ENCODE measurements at places on chromosomes 1 and 21.

GRCh38 chr1:57423135-57423655 lies 665 bp downstream of the DAB1 start:
- no peak for DNase-seq

DNA sequence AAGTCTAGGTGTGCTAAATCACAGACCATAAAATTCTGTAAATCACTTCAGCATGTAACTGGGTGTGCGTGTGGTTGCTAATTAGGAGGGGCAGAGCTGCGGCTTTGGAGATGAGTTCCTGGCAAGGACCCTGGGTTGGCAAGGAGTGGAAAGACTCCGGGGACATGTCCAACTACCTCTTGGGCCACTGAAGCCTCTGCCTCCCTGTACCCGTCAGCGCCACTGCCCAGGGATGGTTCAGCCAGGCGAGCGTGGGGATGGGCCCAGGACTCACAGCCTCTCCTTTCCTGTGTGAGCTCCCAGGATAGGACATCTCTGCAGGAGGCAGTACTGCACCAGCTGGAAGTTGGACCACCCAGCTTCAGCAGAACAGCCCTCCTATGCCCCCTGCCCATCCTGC lies 386.4 kb upstream of the VAMP3 start:
- DNase-seq, result no peak

GRCh38 chr1:246618240-246618808 lies 52.1 kb downstream of the CNST start:
- DNase-seq, result no peak

DNA sequence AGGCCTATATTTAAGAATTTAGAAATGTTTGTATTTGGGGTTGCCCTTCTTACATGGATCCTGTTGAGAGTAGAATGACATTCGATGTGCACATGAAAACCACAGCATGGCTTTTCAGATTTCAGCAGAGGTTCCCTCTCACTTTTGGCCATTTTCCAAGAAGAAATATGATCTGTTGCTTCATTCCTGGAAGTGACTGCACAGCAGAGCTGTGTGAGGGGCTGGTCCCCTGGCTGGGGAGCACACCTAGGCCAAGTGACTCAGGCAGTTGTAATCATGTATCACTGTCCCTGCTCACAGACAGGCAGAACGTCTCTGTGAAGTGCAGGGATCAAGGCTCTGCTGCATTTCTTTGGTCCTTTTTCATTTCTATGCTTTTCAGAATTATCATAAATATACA lies 32.3 kb downstream of the AGT start:
- DNase-seq, result no peak

DNA sequence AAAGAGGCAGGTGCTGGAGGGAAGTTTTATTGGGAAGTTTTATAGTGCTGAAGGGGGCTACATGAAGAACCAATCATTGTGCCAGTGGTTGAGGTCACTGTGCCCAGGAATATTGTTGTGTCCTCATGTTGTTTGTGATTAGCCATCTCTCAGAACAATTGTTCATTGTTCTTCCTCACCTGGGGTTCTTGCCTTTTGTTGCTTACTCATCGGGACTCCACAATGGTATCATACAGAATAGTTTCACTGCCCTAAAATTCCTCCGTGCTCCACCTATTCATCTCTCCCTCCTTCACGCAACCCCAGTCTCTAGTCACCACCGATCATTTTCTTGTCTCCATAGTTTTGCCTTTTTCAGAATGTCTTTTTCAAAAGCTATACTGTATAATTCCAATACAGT lies 38.9 kb upstream of the CDC14A start:
- DNase-seq, result no peak

GRCh38 chr1:8076176-8076575 lies 50.1 kb upstream of the ERRFI1 start:
- DNase-seq, result no peak

DNA sequence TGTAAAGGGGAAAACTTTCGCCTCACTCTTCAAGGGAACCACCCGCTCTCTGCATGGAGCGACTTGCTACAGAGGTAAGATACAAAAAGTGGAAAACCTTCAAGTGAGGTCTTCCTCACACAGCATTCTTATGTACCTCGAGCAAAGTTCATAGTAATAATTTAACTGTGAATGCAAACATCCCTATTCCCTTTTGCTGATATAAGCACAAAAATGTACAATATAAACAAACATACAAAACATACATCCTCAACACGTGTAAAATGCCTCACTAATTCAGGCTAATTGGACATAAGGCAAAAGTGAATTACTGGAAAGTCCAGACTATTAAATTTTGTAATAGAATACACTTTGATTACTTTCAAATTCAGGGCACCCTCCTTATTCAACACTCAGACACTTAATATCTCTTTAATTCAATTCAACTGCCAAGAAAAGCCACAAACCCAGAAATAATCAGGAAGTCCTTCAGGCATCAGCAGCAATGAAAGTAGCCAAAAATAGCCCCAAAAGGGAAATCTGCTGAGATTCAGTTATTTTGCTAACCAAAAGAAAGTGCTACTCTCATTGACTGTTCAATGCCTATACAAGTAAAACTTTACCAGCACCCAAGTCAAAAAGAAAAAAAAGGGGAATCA lies 15.2 kb upstream of the LMX1A start:
- DNase-seq, result no peak

DNA sequence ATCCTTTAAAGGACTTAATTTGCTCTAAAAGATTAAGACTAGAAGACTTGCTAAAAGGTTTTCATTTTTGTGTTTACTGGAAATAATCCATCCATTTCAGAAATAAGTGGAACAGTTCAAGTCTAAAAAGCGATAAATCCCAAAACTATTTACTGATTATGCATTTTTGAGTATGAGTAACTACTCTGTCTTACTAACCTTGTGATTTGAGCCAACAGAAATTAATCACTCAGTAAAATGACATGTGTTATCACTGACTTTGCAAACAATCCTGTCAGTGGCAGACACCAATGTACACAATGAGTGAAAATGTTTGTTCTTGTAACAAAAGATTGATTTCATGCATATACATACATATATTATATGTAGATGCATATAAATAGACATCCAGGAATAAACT lies 218.0 kb downstream of the DENND1B start:
- no peak for DNase-seq

DNA sequence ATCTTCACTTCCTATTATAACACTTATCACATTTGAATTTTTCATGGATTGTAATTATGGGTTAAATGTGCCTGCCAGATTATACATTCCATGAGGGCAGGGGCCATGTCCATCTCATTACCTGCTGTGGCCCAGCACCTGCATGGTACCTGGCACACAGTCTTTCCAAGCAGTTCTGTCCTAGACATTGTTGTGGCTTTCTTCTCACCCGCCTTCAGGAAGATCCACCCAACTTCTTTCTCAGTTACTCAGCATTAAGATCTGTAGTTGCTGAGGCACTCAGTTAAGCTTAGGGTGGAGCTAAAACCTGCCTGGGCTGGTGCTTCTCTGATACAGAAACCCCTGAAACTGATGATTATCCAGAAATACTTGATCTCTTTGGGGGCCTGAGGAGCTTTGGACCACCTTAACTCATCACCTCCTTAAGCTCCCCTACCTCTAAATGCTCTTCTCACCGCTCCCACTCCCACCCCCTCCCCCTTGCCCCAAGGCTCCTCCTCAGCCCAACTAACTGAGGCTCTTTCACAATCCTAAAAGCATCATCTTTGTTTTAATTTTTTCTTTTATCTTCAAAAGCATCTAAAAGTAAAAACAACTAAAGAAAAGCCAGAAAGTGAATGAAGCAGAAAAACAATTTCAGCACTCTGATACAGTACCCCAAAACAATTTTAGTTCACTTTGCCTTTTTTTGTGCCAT lies 190.6 kb downstream of the FGGY start:
- DNase-seq, result no peak

DNA sequence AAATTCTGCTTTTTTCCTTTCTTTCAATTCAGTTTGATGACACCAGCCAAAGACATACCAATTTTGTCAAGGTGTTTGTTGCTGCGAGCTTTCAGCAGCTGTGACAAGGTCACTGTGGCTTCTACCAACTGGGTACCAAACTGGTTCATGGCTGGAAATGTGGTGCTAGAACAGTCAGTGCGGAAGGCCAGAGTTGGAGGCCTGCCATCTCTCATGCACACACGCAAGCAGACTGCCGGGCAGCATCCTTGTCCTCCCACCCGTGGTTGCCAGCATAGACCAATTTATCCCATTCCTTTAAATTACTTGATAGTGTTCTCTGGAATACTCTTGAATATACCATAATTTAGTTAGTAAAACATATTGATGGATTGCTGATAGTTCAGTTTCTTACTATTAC lies 79.9 kb upstream of the GPR52 start:
- no peak for DNase-seq

DNA sequence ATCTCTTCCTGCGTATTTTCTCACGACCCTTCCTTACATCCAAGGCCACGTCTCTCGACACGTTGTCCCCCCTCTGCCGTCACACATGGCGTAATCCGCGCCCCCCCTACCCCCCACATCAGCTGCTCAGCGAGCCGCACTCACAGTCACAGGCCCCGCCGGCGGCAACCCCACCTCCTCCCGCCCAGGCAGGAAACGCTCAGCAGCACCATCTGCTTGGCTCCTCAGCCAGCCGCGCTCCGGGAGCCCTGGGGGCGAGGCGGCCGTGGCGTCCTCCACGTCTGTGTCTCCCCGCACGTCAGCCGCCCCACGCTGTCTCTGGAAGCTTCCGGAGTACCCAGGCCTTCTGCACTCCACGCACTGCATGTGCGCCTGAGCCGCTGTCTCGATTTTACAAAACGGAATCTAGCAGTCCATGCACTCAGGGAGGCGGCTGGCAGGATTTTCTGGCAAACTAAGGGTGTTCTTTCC lies 64.6 kb downstream of the SIK1 start:
- DNase-seq, result peak; percentile 83

DNA sequence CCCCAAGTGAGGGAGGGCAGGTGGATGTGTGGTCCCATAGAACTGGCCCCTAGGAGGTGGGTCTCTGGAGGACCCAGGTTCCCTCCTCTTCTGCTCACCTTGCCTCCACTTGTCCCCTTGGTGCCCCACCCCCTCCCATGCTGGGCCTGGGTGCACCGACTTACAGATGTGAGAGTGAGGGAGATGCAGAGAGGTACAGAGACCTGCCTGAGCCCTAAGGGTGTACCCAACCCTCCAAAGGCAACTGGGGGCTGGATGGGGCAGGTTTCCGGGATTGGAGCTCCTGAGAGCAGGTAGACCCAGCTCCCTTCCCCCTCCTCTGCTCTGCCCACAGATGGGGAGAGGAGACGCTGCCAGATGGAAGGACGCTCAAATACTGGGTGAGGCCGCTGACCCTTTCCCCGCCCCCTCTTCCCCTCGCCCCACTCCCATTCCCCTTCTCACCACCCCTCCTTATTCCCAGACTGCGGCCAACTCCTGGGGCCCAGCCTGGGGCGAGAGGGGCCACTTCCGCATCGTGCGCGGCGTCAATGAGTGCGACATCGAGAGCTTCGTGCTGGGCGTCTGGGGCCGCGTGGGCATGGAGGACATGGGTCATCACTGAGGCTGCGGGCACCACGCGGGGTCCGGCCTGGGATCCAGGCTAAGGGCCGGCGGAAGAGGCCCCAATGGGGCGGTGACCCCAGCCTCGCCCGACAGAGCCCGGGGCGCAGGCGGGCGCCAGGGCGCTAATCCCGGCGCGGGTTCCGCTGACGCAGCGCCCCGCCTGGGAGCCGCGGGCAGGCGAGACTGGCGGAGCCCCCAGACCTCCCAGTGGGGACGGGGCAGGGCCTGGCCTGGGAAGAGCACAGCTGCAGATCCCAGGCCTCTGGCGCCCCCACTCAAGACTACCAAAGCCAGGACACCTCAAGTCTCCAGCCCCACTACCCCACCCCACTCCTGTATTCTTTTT lies 10.3 kb downstream of the TINAGL1 start:
- no peak for DNase-seq

- no peak for DNase-seq
Measured at GRCh38 chr1:33784876-33785275, 79.0 kb upstream of the HMGB4 start.

Data from CD4-positive, alpha-beta T cell treated with Interleukin-17A for 1 hour (primary cell).